ENCODE measurements at places on chromosomes 1 and 21. TPM values are rescaled to one million over a fixed set of nuclear protein-coding genes. Genes with fewer than 3 reads are reported as not detected.

DNA sequence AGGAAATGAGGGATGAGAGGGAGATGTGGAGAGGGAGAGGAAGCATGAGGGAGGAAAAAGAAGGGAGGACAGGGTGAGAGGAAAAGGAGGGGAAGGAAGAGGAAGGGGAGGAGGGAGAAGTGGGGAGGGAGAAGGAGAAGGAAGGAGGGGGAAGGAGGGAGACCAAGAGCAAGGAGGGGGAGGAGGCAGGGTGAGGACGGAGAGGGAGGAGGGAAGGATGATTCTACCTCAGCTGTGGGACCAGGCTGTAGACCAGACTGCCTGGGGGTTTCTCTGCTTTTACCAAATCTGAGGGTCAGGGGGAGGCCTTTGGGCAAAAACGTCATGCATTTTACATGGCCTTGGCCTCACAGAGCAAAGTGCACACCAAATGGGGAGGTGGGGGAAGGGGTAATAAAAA lies 94.5 kb downstream of the KCND3 start:
- no peak for DNase-seq
- no peak overlapping the region for H3K4me3 ChIP-seq
- H3K27ac ChIP-seq: no peak overlapping the region
- no peaks in the 10 kb centered on the region for H3K27me3 ChIP-seq
- no peaks in the 10 kb centered on the region for H3K36me3 ChIP-seq

DNA sequence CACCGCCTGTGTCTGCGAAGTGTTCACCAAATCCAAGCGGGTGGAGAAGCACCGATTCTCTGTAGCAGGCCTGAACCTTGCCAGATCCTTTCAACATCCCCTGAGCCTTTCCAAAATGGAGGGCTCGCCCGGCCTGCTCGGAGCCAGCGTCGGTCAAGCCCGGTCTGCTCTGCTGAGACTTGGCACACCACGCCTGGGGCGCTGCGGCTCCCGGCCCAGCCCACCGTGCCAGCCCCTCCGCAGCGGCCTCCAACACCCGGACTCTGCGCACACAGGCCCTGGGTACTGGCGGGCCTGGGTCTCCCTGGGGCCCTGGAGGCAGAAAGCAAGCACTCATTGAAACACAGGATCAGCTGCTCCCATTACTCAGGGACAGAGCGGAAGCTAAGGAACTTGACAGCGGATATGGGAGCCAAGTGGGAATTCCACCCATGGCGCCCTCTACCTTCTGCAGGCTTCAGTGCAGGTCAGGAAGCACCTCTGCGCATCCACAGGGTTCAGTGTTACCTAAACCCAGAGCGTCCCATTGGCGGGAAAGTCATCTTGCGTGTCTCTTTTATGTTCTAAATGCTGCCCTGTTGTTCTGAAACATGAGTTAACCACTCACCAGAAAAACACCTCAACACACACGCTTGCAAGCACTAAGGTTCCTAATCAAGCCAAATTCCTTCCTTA lies 159.9 kb downstream of the ZBTB18 start:
- H3K27ac ChIP-seq: no peak overlapping the region
- H3K4me1 ChIP-seq: no peaks in the 10 kb centered on the region
- no peaks in the 10 kb centered on the region for H3K36me3 ChIP-seq
- no peaks in the 10 kb centered on the region for H3K27me3 ChIP-seq

GRCh38 chr1:20575541-20576336 lies 13.2 kb upstream of the CDA start:
- H3K36me3 ChIP-seq: no peaks in the 10 kb centered on the region
- DNase-seq: no peak
- no peaks in the 10 kb centered on the region for H3K27me3 ChIP-seq
- H3K27ac ChIP-seq: no peak overlapping the region

DNA sequence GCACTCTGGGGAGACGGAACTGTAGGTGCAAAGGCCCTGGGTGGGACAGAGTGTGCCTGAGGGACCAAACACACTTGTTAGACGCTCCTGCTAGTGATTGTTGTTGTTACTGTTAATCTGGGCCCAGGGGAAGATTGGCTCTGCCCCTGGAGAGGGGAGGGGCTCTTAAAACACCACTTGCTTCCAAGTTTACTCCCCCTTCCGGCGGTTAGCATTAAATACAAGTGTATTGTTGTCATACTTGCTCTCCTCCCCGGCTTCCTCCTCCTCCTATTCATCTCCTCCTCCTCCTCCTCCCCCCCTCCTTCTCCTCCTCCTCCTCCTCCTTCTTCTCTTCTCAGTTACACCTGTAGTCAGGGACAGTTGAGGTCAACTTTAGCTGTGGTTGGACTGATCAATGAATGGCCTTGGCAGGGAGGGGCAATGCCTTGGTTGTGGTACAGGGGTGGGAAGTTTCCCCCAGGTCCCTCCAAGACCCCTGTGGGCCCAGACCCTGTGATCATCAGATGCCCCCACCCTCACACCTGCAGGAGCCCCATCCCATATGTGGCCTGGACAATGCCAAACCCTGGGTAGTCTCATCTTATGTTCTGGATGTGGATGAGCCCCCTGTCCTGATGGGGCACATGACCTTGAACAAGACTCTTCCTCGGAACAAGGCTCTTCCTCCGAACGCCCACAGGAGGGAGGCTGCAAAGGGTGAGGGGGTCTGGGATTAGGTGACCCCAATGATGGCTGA lies 217.3 kb downstream of the PTPRU start:
- H3K4me1 ChIP-seq: no peaks in the 10 kb centered on the region
- DNase-seq: no peak
- no peak overlapping the region for H3K27ac ChIP-seq
- H3K27me3 ChIP-seq: no peaks in the 10 kb centered on the region
- H3K4me3 ChIP-seq: no peak overlapping the region

- H3K4me1 ChIP-seq: peaks cover 4% of the 10 kb centered on the region
- H3K36me3 ChIP-seq: no peaks in the 10 kb centered on the region
- no peaks in the 10 kb centered on the region for H3K27me3 ChIP-seq
- DNase-seq: peak; percentile 63
- H3K27ac ChIP-seq: peak overlapping the region; percentile 77
- no peak overlapping the region for H3K4me3 ChIP-seq
These were observed 10.5 kb upstream of the OLIG1 start for GRCh38 chr21:33059380-33059841.

GRCh38 chr1:176073524-176074157 lies 133.4 kb downstream of the COP1 start:
- DNase-seq: no peak
- H3K27me3 ChIP-seq: no peaks in the 10 kb centered on the region
- H3K4me1 ChIP-seq: no peaks in the 10 kb centered on the region

DNA sequence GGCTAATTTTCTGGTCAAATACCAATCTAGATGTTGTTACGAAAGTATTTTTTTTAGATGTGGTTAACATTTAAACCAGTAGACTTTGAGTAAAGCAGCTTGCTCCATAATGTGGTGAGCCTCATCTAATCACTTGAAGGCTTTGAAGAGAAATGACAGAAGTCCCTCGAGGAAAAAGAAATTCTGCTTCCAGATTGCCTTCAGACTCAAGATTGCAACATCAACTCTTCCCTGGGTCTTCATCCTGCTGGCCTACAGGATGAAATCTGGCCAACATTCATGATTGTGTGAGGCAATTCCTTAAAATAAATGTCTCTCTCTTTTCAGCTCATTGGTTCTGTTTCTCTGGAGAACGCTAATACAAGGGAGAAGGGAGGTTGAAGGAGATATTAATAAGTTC lies 32.5 kb upstream of the SSX2IP start:
- H3K36me3 ChIP-seq: no peaks in the 10 kb centered on the region
- H3K27me3 ChIP-seq: no peaks in the 10 kb centered on the region
- H3K27ac ChIP-seq: no peak overlapping the region

GRCh38 chr1:199780948-199781670 lies 246.4 kb upstream of the NR5A2 start:
- H3K4me1 ChIP-seq: no peaks in the 10 kb centered on the region
- no peak overlapping the region for H3K4me3 ChIP-seq
- DNase-seq: no peak
- H3K27me3 ChIP-seq: no peaks in the 10 kb centered on the region

- H3K27me3 ChIP-seq: no peaks in the 10 kb centered on the region
- no peak overlapping the region for H3K27ac ChIP-seq
- DNase-seq: no peak
- no peak overlapping the region for H3K4me3 ChIP-seq
- H3K36me3 ChIP-seq: no peaks in the 10 kb centered on the region
These were observed 208.3 kb upstream of the C1orf174 start for GRCh38 chr1:4108331-4108730.

GRCh38 chr1:101175886-101176285 lies 60.9 kb upstream of the S1PR1 start:
- peaks cover 5% of the 10 kb centered on the region for H3K4me1 ChIP-seq
- no peaks in the 10 kb centered on the region for H3K36me3 ChIP-seq
- H3K4me3 ChIP-seq: no peak overlapping the region
- H3K27ac ChIP-seq: no peak overlapping the region
- H3K27me3 ChIP-seq: no peaks in the 10 kb centered on the region

- no peaks in the 10 kb centered on the region for H3K36me3 ChIP-seq
- no peaks in the 10 kb centered on the region for H3K27me3 ChIP-seq
- H3K4me3 ChIP-seq: no peak overlapping the region
- H3K4me1 ChIP-seq: no peaks in the 10 kb centered on the region
- H3K27ac ChIP-seq: no peak overlapping the region
These were observed 39.1 kb upstream of the KIF21B start for GRCh38 chr1:201062511-201063091.

DNA sequence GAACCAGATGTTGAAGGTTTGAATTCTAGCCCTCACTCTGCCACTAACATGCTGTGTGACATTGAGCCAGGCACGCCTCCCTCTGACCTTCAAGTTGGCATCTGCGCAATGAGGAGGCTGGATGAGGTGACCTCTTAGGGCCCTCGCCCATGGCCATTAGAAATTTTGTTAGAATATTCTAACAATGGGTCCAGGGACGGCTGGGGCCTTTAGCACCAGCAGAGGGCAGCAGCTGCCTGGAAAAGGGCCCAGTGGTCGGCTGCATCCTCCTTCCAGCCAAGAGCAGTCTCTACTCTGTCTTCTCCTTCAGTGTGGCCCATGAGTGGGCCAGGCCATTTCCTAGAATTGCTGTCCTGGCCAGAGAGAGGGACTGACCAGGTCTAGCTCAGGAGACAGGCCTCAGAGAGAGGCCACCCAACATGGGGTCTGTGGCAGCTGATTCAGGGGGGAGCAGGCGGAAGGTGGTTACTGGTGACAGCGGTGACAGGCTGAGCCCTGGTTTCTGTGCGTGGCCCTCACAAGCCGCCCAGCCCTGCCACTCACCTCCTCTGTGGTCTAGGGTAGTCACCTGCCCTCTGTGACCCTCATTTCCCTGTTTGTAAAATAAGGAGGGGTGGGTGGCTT lies 101.3 kb upstream of the ACTL8 start:
- DNase-seq: no peak
- peaks cover 3% of the 10 kb centered on the region for H3K36me3 ChIP-seq
- no peak overlapping the region for H3K27ac ChIP-seq
- H3K4me3 ChIP-seq: no peak overlapping the region
- H3K4me1 ChIP-seq: no peaks in the 10 kb centered on the region

DNA sequence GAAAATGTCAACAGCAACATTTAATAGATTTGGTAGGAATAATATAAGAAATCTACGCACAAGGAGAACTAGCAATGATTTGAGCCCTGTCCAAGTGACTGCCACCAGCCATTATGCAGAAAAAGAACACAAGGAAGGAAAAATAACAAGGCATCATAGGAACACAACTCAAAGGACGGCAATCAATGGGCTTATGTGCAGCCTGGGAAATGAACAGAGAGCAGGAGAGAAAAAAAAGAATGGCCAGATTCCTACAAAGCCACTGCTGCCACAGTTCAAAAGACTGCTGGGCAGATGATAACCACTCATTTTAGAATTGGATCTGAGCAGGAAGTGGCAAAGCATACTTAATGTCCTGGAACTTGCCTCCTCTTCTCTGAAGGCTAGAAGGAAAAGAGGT lies 274.3 kb upstream of the CAMK1G start:
- H3K4me1 ChIP-seq: no peaks in the 10 kb centered on the region
- no peak overlapping the region for H3K27ac ChIP-seq
- H3K4me3 ChIP-seq: no peak overlapping the region
- H3K36me3 ChIP-seq: no peaks in the 10 kb centered on the region
- DNase-seq: no peak

- no peak overlapping the region for H3K4me3 ChIP-seq
- H3K36me3 ChIP-seq: no peaks in the 10 kb centered on the region
- no peaks in the 10 kb centered on the region for H3K27me3 ChIP-seq
- no peak for DNase-seq
- H3K27ac ChIP-seq: no peak overlapping the region
These were observed 356.0 kb downstream of the ST6GALNAC3 start for GRCh38 chr1:76430531-76430930.

DNA sequence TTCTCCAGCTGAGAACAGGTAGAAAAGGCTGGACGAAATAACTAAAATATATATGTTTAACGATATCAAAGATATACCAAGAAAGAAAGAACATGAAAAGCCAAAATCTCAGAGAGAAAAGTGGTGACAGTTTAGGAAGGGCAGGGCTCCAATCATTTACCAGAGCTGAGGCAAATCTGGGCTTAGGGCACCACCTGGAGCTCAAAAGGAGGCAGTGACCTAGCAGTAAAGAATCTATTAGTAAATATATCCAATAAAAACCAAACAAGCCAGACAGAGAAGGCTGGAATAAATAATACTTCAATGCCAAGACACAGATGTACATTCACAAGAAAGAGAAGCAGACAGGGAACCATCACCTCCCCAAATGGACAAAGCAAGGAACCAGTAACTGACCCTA lies 43.5 kb downstream of the CHIA start:
- peak; percentile 51 for DNase-seq
- no peaks in the 10 kb centered on the region for H3K36me3 ChIP-seq
- no peak overlapping the region for H3K4me3 ChIP-seq
- H3K4me1 ChIP-seq: no peaks in the 10 kb centered on the region
- no peaks in the 10 kb centered on the region for H3K27me3 ChIP-seq
- no peak overlapping the region for H3K27ac ChIP-seq

AADACL4 gene
- not detected for total RNA-seq

ZYG11A gene
- not detected for total RNA-seq

C1orf115 gene
- total RNA-seq: 12.6 TPM

OR6N1 gene
- 0.57 TPM for total RNA-seq

MNDA gene
- 26.8 TPM for total RNA-seq

KCNE2 gene
- total RNA-seq: not detected

ILDR2 gene
- 0.40 TPM for total RNA-seq

AMY2A gene
- total RNA-seq: 0.29 TPM

ARID4B gene
- total RNA-seq: 76.8 TPM

USP16 gene
- 28.6 TPM for total RNA-seq

MIA3 gene
- 61.9 TPM for total RNA-seq

PRAMEF26 gene
- not detected for total RNA-seq

Measured in upper lobe of left lung (tissue), 6 donors.